GM23248 (cell line): ENCODE measurements at places on chromosomes 13 and 19.
A peak's percentile ranks its signal among the peaks of the same experiment; 100 is the strongest.

- no peak for DNase-seq
Measured at GRCh38 chr19:2040647-2041432, 10.2 kb downstream of the MKNK2 start.

DNA sequence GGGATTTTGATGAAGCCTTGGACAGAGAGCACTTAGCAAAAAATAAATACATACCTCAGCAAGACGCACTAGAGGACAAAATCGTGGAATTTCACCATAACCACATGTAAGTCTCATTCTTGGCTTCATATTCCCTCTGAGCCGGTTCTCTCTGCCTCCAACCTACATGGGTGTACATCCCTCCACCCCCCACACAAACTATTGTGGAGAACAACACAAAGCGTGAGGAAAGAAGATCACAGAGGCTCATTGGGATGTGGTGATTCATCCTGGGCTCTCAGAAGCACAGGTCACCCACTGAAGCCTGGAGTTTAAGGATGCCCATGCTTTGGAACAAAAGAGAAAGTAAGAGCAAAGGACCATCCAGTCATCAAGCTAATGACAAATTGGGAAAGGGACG is 192.2 kb downstream of the STK24 start:
- DNase-seq = peak; percentile 56

GRCh38 chr13:50936679-50937078 is 27.1 kb downstream of the RNASEH2B start:
- peak; percentile 45 for DNase-seq

- no peak for DNase-seq
Measured at GRCh38 chr19:12871681-12872080, 9.6 kb downstream of the DNASE2 start.

- DNase-seq = peak; percentile 48
Measured at GRCh38 chr19:46984077-46985010, 35.3 kb upstream of the NPAS1 start.

DNA sequence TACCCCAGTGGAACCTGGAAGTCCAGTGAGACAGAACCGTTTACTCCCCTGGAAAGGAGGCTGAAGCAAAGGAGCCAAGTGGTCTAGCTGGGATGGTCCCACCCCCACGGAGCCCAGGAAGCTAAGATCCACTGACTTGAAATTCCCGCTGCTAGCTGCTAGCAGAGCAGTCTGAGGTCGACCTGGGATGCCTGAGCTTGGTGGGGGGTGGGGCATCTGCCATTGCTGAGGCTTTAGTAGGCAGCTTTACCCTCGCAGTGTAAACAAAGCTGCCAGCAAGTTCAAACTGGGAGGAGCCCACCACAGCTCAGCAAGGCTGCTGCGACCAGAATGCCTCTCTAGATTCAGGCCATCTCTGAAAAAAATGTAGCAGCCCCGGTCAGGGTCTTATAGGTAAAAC is 437.0 kb downstream of the SUCLA2 start:
- DNase-seq = no peak

DNA sequence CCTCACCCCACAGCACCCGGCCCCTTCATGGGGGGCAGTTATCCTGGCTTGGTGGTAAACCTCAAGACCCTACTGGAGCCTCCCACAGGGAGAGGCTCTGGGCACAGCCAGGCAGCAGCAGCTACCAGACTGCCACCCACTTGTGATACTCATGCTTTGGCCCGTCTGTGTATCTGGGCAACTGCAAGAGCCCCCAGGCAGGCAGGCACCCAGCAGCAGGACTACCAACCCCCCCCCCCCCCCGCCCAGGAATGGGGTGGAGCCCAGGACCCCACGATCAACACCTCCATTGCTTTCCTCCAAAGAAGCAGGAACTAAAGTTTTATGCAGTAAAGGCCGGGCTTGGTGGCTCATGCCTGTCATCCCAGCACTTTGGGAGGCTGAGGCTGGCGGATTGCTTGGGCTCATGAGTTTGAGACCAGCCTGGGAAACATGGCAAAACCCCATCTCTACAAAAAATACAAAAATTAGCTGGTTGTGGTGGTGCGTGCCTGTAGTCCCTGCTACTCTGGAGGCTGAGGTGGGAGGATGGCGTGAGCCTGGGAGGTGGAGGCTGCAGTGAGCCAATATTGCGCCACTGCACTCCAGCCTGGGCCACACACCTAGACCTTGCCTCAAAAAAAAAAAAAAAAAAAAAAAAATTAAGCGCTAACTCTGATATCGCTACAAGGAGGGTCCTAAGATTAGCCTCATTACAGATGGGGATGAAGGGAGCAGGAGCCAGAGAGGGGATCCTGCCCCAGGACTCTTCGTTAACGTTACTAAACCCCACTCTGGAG is 1.1 kb upstream of the LYL1 start:
- no peak for DNase-seq

GRCh38 chr13:20544201-20544923 is 18.7 kb upstream of the CRYL1 start:
- no peak for DNase-seq

DNA sequence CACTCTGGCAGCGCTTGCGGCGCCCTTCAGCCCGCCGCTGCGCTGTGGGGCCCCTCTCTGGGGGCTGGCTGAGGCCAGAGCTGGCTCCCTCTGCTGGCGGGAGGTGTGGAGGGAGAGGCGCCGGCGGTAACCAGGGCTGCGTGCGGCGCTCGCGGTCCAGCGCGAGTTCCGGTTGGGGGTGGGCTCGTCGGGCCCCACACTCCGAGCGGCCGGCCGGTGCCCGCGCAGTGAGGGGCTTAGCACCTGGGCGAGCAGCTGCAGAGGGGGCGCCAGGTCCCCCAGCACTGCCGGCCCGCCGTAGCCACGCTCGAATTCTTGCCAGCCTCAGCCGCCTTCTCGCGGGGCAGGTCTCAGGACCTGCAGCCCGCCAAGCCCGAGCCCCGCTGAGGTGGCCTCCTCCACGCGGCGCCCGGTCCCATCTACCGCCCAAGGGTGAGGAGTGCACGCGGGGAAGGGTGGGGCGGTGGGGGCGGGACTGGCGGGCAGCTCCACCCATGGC is 879.0 kb upstream of the SLITRK5 start:
- no peak for DNase-seq

GRCh38 chr13:74191410-74191809 is 57.2 kb upstream of the KLF12 start:
- DNase-seq = peak; percentile 23

- DNase-seq = peak; percentile 95
Measured at GRCh38 chr19:12064590-12065538, at the start of gene ZNF844. Gene ZNF844, plus strand, starts transcription at chr19:12064731. Its CDS starts 143 bp downstream, at chr19:12064874.

DNA sequence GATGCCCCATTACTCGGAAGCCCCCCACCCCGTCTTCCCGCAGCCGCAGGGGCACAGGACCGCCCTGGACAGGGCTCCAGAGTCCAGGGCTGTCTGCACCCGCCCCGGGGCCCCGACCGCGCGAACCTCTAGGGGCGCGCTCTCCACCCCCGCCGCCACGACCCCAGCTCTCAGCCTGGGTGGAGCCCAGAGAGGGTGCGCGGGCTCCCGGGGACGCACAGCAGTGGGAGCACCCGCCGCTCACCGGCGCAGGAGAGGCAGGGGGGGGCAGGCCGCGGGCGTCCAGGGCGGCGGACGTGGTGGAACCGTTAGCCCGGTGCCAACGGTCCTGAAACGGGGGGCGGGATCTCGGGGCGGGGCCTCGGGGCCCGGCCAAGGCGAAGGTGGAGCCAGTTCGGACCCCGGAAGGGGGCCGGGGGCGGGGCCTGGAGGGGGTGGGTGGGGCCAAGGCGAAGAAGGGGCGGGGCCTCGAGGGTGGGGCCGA is at the start of gene ATP8B3:
Gene ATP8B3, minus strand, starts transcription at position 335 of the 484 bp plus-strand sequence. CDS start 540 bp downstream, outside the sequence.
- no peak for DNase-seq

- peak; percentile 80 for DNase-seq
Measured at GRCh38 chr19:582497-583197, 7.0 kb upstream of the HCN2 start.

GRCh38 chr13:23480324-23480723 is 46.8 kb upstream of the SACS start:
- DNase-seq = no peak

- DNase-seq = no peak
Measured at GRCh38 chr19:34767951-34768350, 5.1 kb downstream of the ZNF599 start.

GRCh38 chr19:46944918-46945628 is 74.6 kb upstream of the NPAS1 start:
- peak; percentile 72 for DNase-seq

DNA sequence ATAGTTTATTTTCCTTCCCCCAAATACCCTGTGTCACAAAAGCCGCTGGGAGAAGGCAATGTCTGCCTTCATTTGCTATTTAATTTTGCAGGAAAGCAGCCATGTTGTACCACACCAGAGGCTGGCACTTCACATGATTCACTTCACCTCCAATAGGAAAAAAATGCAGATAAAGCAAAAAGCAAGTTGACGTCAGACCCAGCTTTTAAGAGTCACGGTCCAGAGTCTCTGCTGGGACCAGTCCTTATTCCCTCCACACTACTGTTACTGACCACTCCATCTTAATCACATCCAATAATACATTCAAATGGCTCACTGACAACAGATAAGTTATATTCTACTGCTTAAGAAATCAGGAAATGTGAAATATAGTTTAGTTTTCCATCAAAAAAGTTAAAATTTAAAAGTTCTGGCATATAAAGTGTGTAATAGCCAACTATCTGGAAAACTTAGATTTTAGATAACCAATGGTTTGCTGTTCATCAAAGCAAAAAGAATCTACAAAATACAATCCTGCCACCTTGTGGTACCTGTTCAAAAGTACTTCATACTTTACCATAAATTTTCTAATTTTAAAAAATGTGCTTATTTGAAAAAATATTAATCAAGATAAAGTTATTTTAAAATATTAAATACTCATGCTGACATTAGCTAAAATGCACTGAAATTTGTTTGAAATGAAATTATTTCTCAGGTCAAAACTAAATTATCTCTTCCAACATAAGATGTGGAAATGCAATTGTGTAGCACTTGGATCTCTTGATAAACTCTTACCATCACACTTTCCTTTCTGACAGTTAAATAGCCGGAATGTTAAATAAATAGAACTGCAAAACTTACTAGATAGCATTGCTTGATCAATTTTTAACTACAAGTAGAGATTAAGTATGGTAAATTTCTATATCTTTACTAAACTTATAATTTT is 97.3 kb downstream of the SERP2 start:
- peak; percentile 52 for DNase-seq

DNA sequence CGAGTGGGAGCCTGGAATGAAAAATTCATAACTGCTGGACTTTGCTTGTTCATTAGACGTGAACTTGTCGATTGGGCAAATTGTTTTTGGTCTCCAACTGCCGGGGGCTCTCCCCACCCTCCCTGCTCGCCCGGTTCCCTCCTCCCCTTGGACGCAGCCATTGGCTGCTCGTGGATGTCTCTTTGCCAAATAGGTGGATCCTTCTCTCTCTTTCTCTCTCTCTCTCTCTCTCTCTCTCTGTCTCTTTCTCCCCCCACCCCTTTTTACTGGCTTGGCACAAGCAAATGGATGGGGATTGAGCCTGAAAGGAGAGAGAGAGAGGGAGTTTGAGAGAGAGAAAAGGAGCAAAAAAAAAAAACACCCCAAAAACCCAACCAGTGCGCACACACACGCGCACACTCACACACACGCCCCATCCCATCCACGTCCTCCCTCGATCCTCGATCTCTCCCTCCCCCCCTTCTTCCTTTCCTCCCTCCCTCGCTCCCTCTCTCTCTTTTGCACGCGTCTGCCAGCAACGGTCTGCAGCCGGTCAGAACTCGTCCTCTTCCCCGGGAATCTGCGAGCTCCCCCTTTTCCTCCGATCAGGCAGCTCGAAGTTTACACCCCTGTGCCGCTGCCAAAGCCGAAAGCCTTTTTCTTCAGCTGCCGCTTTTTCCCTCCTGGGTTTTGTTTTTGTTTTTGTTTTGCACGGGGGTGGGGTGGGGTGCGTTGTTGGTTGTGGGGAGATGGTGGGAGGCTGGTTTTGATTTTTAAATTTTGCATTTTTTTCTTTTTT is 27.8 kb downstream of the NFIX start:
- DNase-seq = peak; percentile 96

GRCh38 chr19:40542202-40542859 is 34.3 kb upstream of the SHKBP1 start:
- DNase-seq = peak; percentile 18

DNA sequence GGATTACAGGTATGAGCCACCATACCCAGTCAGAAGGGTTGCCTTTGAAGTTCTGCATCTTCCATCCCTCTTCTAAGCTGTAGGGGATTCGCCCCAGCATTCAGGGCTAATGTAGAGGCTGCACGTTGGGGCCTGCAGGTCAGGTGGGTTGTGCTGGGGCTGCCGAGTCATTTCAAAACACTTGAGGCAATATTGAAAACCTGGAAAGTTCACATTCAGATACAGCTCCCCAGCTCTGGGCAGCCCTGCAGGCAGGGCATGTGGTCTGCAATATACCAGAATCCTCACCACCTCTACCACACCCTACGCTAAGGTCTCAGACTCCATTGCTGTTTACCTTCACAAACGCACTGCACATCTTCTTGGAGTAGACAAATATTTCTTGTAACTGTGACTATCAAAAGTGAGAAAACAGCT is 24.6 kb downstream of the CCNE1 start:
- no peak for DNase-seq

DNA sequence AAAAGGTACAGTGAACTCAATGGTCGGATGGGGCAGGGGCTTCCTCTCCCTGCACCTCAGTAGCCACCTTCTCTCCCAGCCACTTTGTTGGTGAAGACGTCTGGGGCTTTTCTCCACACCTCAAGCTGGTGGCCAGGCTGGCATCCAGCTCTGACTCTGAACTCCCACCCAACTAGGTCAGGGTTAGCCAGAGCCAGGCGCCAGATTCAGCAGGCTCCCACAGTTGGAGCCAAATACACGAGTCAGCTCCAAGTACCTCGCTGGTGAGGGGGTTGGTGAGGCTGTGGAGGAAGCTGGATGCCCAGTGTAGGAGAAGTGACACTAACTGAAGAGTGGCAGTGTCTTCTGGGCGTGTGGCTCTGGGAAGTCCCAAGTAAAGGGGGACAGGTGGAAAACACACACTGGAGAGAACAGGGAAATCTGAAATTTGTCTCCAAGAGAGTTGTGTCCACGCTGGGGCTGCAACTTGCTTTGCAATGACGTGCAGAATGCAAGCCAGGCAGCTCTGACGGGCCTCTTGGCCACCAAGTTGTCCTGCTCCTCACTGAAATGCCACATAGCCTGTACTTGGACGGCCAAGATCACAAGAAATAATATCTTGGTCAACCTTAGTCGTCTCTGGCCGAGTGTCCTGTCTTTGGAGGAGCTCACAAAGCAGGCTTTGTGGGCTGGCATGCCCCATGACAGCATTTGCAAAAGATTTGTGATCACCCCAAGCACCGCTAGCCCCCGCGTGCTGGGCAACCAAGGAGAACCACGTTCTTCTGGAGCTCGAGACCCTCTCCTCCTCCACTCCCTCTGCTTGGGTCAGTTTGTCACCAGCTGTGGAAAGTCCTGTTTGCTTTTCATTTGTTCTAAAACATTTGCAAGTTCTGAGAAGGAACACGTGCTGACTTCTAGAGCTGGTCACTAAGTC is 18.1 kb downstream of the SLC7A1 start:
- peak; percentile 70 for DNase-seq

DNA sequence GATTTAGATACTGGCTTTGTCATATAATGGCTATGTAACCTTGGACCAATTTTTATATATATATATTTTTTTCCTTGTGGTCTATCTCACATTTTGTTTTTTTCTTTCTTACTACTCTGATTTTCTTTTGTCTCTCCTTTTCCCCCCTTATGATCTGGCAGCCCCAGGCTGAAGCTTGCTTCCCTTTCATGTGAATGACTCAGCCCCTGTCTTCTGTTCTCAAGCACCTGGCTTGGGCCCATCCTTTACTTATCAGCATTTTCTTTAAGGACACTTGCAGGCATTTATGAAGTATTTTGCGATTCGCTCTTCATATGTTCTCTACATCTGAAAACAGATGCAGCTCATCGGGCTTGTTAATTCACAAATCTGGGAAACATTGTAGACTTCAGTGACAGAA is 163.6 kb downstream of the SPRY2 start:
- no peak for DNase-seq

- DNase-seq = no peak
Measured at GRCh38 chr13:109369353-109370052, 416.9 kb downstream of the IRS2 start.
